ENCODE measurements at places on chromosomes 4 and X.
A peak's percentile ranks its signal among the peaks of the same experiment; 100 is the strongest.

- no peak for DNase-seq
These were observed 26.0 kb downstream of the NLGN3 start for GRCh38 chrX:71170660-71171059.

GRCh38 chr4:8348071-8348470, 78.5 kb downstream of the HTRA3 start:
- DNase-seq: no peak

DNA sequence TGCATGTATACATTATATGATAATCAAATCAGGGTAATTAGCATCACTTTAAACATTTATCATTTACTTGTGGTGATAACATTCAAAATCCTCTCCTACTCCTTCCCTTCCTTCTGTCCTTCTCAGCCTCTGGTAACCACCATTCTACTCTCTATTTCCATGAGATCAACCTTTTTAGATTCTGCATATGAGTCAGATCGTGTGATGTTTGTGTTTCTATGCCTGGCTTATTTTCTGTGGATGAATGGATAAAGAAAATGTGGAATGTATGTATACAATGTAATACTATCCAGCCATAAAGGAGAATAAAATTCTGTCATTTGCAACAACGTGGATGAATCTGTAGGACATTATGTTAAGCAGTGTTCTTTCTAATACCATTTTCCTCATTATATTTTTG, 123.9 kb downstream of the NAA11 start:
- DNase-seq: no peak

DNA sequence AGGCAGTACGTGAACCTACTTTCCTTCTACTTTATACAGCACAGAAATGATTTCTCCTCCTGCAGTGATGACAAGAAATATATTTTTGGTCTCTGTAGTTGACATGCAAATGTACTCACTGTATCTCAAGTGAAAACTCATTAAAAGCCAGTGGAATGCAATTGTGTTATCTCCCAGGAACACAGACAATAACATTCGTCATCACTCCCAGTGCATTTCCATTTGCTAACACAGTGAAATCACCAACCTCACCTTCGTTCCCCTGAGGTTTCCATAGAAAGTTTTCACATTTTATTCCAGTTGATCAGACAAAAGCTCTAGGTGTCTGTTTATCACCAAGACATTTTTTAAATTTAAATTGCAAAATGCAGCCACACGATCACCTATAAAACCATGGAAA, 2.5 kb upstream of the SPANXD start:
- no peak for DNase-seq

GRCh38 chrX:22652596-22652995, 347.2 kb upstream of the DDX53 start:
- DNase-seq: no peak

DNA sequence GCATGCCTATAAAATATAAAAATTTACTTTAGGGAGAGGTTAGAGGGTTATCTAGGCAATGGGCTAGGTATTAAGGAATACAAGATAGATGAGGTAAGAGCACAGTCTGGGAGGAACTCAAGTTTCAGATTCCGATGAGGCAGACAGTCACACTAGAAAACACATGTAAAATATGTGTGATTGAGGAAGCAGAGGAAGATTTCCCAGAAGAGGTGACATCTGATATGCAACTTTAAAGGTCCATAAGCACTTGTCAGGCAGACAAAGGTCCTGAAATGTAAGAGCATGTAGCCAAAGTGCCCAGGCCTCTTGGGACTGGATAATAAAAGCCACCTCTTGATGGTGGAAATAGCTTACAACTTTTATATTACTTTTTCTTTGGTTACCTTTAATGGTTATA, 81.1 kb upstream of the AADAT start:
- no peak for DNase-seq

DNA sequence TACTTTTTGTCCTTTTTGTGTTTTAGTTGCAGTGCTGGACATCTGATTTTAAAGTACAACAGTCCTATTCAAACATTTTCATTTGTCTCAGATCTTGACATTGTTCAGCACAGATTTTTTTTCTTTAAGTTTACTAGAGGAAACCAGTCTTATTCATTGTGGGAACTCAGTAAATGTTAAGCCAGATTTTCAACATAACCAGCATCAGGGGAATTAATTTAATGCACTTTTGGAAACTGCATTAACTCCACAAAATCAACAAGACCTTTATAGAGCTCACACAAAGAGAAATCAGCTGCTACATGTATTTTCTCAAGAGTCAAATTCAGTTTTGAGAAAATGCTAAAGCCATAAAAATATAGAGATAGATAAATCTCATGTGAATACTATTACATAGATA, 9.9 kb downstream of the CPE start:
- DNase-seq: no peak

GRCh38 chrX:11764602-11765067, 6.6 kb downstream of the MSL3 start:
- DNase-seq: no peak

GRCh38 chrX:18455384-18455783, 30.0 kb downstream of the CDKL5 start:
- peak; percentile 9 for DNase-seq

GRCh38 chrX:43096830-43097229, 318.9 kb upstream of the PPP1R2C start:
- DNase-seq: no peak

- DNase-seq: no peak
These were observed 254.7 kb downstream of the FBXW7 start for GRCh38 chr4:152281211-152281610.

DNA sequence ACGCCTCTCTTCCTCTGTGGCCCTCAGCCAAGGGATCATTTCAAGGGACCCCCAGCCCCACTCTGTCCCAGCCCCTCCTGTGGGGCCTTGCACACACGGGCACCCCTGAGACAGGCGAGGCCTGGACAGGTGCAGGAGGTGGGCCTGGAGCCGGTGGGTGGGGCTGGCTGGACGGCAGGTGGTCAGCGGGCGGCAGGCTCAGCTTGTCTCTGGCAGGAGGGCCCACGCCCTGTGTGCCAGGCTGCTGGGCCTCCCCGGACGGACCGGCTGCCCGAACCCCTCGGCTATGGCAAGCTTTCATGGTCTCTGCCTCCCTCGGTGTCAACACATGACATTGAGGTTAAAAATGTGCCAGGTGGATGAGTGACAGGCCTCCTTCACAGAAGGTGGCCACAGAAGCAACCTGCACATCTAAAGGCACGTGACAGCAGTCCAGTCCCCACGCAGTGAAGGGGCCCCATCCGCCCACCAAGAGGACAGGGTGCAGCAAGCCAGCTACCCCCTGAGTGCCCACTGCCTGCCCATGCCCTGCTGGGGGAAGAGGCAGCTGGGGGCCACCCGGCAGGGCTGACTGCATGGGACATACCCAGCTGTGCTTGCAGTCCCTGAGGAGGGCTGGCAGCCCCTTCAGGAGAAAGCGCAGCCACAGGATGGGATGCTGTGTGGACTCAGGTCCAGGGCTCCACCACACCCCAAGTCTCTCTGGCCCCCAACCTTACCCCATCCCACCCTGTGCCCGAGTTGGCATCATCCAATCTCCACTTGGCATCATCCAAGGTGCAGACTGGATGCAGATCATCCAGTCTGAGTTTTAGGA, 109.3 kb downstream of the FAM53A start:
- no peak for DNase-seq

DNA sequence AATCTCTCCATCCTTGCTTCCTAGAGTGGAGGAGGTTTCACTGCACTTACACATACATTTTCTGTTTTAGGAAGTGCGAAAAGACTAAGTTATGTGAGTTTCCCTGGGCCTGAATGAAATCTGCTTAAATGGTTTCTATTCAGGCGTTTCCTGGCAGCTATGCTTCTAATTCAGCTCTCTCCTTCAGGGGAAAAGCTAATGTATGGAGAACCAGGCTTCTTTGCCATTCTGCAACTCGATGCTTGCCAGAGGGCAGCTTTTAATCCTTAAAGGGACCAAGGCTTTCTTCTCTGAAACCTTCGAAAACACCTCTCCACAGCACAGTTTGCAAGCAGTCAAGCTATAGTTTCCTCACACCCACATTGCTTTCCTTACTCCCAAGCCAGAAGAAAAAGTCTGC, 89.5 kb upstream of the ARX start:
- DNase-seq: no peak

- no peak for DNase-seq
These were observed 775.9 kb downstream of the TRIML1 start for GRCh38 chr4:188915175-188915574.

GRCh38 chrX:2536974-2537373, 36.2 kb upstream of the DHRSX start:
- DNase-seq: no peak

DNA sequence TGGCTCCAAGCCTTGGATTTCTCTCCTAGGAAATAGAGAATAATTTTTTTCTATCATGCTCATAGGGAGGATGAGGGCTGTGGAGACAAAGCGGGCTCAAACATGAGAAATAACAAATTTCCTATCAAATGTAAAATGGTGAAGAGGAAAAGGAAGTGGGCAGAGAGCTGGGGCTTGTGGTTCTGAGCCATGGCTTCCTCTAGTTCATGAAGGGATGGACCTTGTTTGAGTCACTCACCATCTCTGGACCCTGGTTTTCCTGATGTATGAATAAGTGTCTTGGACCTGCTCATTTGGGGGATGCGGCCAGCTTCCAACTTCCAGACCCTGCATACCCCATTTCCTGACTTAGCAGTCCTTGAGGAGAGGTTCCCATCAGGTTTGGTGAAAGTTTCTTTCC, 63.0 kb downstream of the MSX1 start:
- no peak for DNase-seq

DNA sequence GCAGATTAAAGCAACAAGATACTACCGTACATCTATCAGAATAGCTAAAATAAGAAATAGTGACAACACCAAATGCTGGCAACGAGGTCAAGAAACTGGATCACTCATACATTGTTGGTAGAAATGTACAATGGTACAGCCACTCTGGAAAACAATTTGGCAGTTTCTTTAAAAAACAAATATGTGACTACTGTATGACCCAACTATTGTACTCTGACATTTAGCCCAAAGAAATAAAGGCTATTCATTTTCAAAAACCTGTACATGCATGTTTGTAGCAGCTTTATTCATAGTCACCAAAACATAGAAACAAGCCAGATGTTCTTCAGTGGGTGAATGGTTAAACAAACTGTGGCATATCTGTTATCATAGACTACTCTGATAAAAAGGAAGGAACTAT, 8.2 kb downstream of the CLCN3 start:
- DNase-seq: no peak

DNA sequence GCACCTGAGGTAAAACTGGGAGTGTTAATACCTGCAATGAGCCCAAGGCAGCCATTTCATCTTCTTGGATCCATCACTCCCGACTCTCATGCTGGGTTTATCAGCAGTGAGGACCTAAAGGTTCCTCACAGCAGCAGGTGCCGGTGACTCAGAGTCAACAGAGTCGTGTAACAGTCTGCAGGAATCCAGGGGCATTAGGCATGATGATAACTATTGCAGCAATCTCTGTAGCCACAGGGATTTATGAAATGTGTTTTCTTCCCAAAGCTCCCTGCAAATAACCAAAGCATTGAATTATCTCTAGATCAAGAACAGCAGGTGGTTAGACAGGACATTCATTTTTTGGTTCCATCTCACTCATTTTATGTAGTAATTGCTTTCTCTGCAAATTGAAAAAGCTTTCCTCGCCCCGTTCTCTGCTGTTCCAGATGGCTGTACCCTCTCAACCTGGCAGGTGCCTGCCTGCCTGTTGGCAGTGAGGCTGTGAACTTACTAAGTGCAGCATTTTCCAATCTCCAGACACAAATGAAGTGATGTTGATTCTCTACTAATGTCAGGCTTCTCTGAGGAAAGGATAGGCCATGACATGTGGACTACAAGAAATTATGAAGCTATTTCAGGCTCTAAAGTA, 48.1 kb upstream of the TSPAN7 start:
- DNase-seq: no peak

- no peak for DNase-seq
These were observed 178.8 kb downstream of the CAMK2D start for GRCh38 chr4:113582737-113583136.

- no peak for DNase-seq
These were observed 26.1 kb upstream of the TET2 start for GRCh38 chr4:105120626-105121025.

DNA sequence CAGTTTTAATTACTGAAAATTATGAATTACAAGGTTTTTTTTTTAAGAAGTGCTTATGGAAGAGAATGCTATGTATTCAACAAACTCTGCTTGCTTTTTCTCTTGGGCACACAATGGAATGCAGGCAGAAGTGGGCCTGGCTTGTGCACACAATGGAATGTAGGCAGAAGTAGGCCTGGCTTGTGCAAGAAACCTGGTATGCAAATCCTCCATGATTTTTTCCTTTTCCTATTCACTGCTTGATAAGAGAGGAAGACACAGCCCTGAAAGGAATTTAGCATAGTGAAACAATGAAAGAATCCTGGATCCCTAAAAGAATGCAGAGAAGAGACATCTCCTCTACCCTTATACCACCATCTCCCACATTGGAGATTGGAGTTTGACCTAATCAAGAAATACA, 138.4 kb downstream of the COL25A1 start:
- DNase-seq: no peak
